ENCODE measurements at places on chromosomes 1 and 21.

- DNase-seq: no peak
Observed at GRCh38 chr1:107181253-107181969, 40.6 kb downstream of the NTNG1 start.

- no peak for DNase-seq
Observed at GRCh38 chr1:104765085-104765484, 1015.4 kb downstream of the AMY1C start.

GRCh38 chr1:51326839-51327238 lies 3.5 kb downstream of the TTC39A start:
- DNase-seq: no peak

GRCh38 chr1:56137521-56138505 lies 441.6 kb downstream of the PLPP3 start:
- DNase-seq: no peak
